Hepatic stellate cell (primary cell): ENCODE measurements at places on chromosomes 7 and 10.
A peak's percentile ranks its signal among the peaks of the same experiment; 100 is the strongest.

DNA sequence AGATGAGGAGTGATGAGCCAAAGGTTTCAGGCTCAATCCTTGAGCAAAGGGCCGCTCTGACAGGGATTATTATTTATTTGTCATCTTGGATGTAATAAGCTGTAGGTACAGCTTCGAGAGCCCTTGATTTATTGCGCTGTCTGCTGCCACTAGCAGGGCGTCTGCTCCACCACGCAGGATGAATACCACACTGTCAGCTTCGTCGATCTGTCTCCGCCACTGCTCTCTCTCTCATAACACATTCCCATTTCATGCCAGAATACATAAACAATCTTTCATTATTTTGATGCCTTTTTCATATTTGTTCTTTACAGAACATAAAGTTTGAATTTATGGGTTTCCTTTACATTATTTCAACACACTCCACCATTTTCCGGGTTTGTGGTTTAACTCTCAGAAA is 276.6 kb downstream of the LRMDA start:
- DNase-seq = no peak

DNA sequence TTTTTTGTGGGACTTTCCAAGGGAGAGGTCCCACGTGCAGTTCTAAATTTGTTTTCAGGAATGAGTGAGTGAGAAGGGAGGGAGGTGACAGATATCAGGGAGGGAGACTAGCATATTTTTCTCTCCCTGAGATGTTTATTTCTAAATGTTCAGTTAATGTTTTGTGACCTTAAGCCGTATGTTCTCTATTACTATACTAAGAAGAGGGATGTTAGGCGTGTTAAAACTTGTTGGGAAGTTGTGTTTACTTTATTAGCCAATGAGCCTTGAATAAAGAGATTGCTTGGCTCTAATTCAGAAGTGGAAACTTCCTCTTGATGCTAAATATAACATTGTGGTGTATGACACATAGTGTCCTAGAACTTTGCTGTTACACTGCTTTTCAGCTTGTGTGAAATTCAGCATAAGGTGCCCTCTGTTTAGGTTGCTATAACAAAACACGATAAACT is 37.3 kb downstream of the DNAH11 start:
- peak; percentile 16 for DNase-seq

DNA sequence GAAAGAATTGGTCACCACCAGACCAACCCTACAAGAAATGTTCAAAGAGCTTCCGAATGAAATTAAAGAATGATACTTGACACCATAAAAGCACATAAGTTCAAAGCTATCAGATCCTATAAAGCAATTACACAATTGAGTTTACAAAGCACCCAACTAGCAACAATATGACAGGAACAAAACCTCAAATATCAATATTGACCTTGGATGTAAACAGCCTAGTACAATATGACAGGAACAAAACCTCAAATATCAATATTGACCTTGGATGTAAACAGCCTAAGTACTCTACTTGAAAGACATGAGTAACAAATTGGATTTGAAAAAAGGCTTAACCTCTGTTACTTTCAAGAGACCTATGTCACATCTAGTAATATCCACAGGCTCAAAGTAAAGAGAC is 1201.4 kb downstream of the XPNPEP1 start:
- DNase-seq = no peak

DNA sequence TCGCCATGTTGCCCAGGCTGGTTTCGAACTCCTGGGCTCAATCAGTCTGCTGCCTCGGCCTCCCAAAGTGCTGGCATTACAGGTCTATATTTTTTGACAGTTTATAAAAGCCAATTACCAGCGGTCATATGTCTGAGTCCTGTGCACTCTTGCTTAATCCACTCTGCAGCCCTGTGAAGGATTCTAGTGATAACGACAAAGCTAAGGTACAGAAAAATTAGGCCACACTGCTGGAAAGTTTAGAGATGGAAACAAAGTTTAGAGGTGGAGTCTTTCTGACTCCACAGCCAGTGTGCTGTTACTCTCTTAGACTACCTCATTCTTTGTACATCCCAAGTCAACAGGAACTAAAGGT is 707 bp downstream of the PTER start:
- no peak for DNase-seq

DNA sequence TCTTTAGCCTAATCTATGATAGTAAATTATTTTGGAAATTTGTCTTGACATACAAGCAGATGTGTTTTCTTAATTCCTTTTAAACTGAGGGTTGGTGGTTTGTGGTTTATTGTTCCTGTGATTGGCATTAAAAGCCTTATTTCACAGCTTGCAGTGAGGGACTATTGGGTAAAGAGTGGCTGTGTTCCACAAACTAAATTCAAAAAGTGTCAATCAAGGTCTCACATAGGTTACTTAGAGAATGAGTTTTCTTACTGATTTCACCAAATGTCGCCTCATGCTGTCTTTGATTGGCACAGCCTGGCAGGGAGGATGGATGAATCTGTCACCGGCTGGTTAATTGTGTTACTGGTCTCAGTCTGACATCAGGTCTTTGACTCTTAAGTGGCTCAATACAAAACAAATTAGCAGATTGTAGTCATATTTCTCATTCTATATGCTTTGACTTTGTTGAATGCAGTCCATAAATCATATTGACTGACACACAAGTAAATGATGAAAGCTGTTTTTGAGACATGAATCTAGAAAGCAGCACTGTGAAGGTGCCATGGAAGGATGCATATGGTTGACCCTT is 66.8 kb upstream of the CYP26C1 start:
- DNase-seq = no peak

DNA sequence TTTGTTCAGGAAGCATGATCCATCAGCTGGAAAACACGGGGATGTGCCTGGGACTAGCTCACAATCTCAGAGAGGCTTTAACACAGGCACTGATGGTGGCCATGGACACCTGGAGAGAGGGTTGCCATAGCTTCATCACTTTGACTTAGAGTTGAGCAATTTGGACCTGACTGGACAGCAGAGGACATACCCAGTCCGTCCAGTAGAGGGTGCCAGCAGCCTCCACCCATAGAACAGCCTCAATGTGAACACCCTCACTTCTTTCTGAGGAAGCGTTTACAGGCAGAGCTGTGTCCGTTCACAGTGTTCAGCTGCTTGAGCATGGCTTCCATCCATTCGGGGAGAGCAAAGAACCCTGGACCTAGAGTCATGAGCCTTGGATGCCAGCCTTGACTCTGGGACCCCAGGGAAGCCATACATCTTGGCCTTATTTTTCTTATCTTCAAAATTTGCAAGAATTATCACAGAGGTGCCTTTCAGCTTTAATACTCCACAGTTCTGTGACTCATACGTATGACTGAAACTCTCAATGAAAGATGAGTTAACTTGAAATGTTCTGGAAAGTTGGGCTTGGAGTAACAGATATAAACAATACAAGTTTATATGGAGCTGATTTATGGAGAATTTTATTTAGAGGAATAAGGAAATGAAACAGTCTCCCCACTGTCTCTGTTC is 302.9 kb upstream of the PODXL start:
- peak; percentile 70 for DNase-seq

GRCh38 chr7:21507627-21508343 is 35.1 kb upstream of the DNAH11 start:
- peak; percentile 27 for DNase-seq

GRCh38 chr10:24952143-24952706 is at the start of gene PRTFDC1:
TSS of gene PRTFDC1 (minus strand) at chr10:24952606. CDS start at chr10:24952575, 31 bp downstream.
- DNase-seq = peak; percentile 52
